ENCODE measurements at places on chromosomes 7 and 10.

- DNase-seq: no peak
Observed at GRCh38 chr7:7548407-7548806, 12.7 kb upstream of the COL28A1 start.

DNA sequence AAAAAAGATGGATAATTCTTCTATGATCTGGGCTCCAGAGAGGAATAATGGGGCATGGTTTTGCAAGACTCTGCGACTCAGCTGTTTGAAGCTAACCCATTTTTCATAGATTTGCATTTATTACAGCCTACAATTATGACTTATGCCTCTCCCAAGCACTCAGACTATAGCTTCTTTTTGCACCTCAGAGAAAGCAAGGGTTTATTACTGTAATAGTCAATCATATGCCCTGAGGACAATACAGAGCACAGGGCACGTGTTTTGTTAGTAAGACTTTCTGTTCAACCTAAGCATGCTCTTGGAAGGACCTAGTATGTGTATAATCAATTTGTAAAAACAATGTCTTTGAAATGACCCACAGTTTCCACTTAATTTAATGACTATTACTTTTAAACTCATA lies 221.2 kb downstream of the PARD3 start:
- no peak for DNase-seq

DNA sequence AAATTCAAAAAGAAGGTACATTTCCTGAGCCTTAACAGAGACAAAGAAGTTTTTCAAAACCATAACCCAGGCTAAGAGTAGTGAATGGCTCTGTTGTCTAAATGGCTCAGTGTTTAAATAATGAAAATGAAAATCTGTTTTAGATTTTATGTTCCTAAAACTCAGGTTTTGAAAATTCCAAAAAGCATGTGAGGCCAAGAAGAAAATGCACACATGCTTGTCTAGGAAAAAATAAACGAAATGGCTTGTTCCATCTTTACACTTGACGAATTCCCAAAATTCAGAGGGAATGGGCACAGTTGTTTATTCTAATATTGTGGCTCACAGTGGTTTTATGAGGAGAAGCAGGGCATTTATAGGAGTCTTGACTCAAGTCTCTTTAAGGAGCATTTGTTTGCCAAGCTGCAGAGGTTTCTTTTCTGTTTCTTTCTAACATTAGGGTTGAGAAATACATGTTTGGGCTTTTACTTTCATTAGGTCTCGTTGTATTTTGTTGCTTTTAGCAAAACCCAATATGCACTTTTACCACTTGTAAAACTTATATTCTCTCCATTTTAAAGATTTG lies 527.6 kb upstream of the ANKRD30A start:
- DNase-seq: no peak

GRCh38 chr10:11256896-11257295 lies 239.2 kb downstream of the CELF2 start:
- no peak for DNase-seq

DNA sequence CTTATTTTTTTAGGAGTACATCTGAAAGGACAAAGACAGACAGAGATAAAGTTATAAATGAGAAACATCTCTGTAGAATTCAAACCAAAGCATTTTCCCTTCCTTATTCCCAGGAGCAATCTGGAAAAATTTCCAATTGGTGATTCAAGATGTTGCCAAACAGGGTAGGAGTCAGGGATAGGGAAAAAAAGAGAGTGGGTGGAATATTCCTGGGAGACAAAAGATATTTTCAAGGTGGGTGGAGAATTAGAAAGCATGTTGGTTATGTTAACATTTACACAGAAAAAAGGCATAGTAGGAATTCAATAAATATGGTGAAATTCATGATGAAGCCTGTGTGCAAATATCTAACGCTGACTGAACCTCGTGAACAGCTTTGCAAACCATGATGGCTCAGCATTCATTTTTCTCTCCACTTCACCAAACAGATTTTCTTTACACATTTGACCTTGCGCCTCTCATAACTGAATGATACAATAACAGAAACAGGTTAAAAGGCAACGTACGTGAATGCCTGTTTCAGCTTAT lies 25.1 kb downstream of the SLC26A5 start:
- no peak for DNase-seq

DNA sequence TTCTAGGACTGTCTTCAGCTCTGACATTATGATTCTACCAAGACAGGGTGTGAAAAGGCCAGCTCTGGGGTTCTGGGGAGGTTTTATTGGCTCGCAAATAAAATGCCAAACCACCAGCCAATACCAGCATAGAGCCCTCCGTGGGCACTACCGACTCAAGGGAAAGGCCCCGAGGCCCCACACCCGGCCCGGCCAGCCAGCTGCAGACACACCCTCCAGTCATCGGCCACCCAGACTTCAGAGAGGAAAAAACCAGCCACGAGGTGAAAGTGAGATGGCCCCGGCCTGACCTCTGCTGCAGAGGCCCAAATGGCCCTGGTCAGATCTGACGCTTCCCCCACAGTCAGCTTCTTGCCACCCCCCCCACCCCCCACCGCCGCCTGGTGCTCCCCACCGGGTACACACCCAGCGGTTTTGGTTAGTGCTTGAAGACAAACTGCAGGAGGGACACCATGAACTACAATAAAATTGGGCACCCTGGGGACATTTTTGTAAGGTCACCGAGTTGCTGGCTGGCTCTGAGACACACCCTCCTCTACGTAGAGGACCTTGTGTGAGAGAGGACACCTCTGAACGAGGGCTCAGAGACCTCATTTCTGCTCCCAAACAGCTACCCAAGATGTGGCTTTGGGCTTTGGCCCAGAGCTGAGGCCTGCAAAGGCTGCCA lies 79.9 kb downstream of the PRKAG2 start:
- DNase-seq: no peak

- DNase-seq: no peak
Observed at GRCh38 chr10:34205452-34205851, 609.6 kb downstream of the PARD3 start.

DNA sequence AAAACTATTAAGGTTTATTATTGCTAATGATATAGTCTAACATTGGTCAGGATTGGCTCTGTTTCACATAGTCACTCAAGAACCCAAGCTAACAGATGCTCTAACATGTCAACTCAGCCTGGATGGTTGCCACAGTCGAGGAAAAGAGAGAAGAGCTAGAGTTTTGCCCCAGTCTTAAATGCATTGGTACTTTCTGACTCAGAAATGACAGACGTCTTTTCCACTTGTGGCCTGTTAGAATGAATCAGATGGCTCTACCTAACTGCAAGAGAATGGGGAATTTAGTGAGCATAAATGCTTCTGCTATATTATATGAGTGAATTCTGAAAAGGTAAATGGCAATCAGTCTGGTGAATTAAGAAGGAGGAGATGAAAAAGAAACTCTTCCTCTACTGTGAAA lies 13.9 kb downstream of the HECTD2 start:
- peak; percentile 27 for DNase-seq

- peak; percentile 38 for DNase-seq
Observed at GRCh38 chr10:68560943-68561864, 1.1 kb downstream of the TET1 start.

GRCh38 chr10:22712956-22713852 lies 1.2 kb downstream of the PIP4K2A start:
- peak; percentile 25 for DNase-seq

DNA sequence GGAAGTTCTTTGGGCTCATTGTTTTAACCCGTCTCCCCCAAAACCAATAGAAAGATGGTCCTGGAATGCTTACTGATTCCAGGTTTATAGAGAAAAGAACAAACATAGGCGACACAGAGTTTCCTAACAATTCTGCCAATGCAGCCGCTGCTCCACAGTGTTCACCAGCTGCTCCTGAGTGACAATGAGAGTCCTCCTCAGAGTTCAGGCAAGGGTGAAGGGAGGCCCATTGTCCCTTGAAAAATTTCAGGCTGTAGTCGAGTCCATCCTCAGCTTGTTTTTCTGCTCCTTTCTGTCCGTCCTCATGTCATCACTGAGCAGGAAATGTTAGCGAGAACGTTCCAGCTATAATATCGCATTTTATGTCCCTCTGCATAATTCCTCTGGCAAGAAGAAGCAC lies 537.6 kb downstream of the TCERG1L start:
- no peak for DNase-seq

GRCh38 chr10:5467207-5467535 lies 32.2 kb downstream of the CALML5 start:
- DNase-seq: no peak

GRCh38 chr7:38669965-38670520 lies 38.9 kb upstream of the AMPH start:
- DNase-seq: no peak

- DNase-seq: no peak
Observed at GRCh38 chr10:16632996-16633395, 111.3 kb upstream of the C1QL3 start.

DNA sequence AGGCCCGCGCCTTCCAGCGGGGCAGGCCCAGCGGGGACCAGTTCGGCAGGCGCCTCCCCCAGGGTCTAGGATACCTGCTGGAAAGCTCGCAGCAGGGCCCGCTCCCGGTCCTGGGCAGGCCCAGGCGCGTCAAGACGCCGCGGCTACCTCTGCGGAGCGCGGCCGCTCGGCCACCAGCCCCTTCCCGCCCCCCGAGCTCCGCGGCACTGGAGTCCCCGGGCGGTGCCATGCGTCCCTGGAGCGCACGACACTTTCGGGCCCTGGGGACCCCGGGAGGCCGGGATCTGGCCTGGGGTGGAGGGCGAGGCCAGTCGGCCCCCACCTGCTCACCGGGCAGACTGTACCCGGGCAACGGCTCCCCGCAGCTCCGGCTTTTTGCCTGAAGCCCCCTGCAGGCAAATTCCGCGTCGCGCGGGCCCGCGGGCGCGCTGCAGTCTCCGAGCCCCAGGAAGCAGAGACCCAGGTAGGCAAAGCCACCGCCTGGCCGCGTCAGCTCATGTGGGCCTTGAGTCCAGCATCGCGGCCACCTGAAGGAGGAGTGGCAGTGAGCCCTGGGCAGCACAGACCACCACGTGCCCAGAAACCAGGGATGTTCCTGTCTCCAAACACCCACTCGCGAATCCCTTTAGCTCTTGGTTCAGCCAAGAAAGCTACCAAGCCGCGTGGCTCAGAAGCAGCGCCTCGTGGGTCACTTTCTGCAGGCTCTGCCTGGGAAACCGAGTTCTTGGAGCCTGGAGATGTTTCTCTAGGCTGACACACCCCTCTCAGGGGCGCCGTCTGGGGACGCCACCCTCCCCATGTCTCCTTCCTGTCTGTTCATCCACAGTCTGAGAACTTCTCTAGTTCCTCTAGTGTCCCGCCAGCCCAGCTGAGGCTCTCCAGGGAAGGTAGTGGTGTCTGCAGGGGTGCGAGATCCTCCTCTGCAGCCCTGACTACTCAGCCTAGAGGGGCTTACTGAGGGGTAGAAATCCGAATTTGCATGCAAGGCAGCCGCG lies 46.1 kb upstream of the APBB1IP start:
- DNase-seq: no peak

GRCh38 chr10:69372126-69372980 lies 44.4 kb downstream of the TACR2 start:
- DNase-seq: peak; percentile 42

- no peak for DNase-seq
Observed at GRCh38 chr7:129227646-129228578, 3.1 kb downstream of the AHCYL2 start.

DNA sequence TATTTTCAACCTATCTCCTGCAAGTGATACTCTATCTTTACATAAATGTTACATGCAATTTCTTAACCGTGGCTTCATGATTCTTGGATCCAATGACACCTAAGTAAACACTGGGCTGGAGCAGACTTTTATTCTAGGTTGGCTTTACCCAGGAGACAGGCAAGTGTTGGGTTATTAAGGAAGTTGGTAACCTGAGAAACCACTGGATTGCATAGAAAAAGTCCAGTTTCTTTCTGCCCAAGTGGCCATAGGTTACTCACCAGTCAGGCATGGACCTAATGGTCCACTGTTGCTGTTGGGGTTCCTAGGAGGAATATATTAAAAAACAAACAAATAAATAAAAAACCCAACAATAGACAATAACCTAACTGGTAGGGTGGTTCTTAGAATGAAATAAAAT lies 112.8 kb downstream of the SEMA3D start:
- DNase-seq: no peak

DNA sequence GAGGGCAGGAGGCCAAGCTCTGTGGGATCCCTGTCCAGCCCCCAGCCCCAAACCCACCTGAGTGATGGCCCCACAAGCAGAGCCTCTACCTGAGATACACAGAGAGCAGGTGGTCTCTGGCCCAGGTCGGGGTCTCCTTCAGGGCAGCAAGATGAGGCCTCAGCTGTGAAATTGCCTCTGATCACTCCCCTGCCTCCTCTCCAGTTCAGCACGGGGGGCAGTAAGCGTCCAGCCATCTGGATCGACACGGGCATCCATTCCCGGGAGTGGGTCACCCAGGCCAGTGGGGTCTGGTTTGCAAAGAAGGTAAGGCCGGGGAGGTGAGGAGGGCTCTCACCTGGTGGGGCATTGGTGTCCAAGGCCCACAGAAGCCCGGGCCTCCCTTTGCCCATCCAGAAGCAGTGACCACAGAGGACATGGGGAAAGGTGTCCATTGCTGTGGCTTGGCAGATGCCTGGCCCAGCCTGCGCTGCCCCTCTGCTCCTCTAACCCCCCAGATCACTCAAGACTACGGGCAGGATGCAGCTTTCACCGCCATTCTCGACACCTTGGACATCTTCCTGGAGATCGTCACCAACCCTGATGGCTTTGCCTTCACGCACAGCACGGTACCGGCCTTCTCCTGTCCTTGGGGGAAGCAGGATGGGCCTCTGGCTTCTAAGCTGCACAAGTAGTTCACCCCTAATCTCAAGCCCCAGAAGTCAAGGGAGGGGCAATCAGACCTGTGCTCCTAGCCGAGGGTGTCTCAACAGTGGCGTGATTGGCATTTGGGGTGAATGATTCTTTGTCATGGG lies 3.1 kb downstream of the CPA1 start:
- DNase-seq: no peak

DNA sequence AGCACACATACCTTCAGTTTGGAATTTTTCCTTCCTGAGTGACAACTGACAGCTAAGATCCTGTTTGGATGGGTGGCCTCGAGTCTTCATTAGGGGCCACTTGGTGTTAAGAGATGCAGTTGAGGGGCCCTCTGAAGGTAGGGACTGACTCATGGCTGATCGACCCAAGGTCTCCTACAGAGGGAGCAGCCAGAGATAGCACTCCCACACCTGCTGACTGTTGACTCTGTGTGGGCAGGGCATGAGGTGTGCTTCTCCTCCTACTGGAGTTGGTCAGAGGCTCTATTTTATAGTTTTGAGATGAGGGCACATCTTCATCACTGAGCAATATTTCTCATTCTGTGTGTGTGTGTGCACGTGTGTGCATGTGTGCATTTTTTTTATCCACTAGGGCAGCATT lies 378.8 kb upstream of the PODXL start:
- DNase-seq: no peak

- no peak for DNase-seq
Observed at GRCh38 chr7:106729720-106730385, 68.9 kb upstream of the CCDC71L start.

DNA sequence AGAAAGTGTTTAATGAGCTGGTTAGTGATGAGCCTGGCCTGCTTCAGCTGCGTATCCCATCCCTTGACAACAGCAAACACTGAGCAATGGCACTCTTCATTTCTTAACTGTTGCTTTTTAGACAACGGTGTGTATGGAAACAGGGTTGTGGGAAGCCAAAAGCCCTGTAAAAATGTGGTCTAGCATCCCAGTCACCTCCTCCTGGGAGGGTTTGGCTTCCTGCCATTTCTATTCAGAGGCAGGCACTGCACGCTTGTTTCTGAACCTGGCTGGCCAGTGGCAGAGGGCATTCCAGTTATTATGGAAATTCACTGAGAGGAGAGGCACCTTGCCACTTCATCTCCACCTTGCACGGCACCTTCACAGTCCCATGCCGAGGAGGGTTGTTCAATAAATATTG lies 123.0 kb upstream of the ADARB2 start:
- no peak for DNase-seq

- DNase-seq: no peak
Observed at GRCh38 chr10:77189075-77189474, 448.5 kb downstream of the KCNMA1 start.

- DNase-seq: peak; percentile 25
Observed at GRCh38 chr7:96004578-96004977, 232.2 kb downstream of the DYNC1I1 start.

Measured in HCEC 1CT (cell line).